NCI-H526 (cell line): ENCODE measurements at places on chromosomes 1 and 21.

DNA sequence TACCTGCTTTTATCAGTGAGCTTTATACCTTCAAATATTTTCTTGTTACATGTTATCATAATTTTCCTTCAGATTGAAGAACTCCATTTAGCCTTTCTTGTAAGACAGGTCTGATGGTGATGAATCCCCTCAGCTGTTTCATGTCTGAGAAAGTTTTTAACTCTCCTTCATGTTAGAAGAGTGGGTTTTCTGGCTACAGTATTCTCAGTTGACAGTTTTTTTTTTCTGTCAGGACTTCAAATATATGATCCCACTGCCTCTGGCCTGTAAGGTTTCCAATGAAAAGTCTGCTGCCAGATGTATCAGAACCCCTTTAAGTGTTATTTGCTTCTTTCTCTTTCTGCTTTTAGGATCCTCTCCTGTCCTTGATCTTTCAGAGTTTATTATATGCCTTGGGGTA is 248.2 kb downstream of the LBR start:
- no peak for DNase-seq

- DNase-seq: no peak
Measured at GRCh38 chr1:11505591-11506538, 26.9 kb downstream of the DISP3 start.

DNA sequence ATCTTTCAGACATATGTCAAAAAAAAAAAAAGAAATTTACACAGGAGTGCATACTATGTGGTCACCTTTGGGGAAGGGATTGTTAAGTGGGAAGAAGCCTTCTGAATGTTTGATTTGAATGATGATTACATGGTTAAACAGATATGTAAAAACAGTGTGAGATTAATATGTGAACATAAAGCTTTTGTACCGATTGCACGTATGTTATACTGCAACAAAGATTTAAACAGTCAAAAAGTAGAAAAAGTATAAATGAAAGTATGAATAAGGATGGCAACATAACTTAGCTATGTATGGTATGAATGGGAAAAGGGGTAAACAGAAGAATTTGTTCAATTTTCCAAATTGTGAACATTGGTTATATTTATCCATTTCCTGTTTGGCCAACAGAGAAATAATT is 10.0 kb upstream of the PLPP3 start:
- DNase-seq: no peak

GRCh38 chr1:40690771-40691537 is 550 bp upstream of the NFYC start:
- DNase-seq: no peak

DNA sequence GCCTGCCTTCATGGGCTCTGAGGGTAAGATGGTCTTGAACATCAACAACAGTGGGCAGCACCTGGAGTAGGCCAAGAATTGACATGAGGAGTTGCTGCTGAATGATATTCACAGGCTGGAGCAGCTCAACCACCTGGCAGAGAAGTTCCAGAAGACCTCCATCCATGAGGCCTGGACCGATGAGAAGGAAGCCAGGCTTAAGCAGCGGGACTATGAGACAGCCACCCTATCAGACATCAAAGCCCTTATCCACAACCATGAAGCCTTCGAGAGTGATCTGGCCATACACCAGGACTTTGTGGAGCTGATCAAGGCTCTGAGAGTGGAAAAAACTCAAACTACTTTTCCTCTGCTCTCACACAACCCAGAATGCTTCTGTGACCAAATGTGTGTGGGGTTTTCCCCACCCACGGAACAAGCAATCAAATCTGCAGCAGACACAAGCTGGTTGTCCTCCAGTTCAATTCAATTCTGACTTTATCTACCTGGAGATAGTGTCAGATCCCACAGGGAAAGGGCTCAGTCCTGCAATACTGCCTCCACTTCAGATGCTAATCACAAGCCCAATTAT is 12.1 kb upstream of the EPHA10 start:
- DNase-seq: no peak

DNA sequence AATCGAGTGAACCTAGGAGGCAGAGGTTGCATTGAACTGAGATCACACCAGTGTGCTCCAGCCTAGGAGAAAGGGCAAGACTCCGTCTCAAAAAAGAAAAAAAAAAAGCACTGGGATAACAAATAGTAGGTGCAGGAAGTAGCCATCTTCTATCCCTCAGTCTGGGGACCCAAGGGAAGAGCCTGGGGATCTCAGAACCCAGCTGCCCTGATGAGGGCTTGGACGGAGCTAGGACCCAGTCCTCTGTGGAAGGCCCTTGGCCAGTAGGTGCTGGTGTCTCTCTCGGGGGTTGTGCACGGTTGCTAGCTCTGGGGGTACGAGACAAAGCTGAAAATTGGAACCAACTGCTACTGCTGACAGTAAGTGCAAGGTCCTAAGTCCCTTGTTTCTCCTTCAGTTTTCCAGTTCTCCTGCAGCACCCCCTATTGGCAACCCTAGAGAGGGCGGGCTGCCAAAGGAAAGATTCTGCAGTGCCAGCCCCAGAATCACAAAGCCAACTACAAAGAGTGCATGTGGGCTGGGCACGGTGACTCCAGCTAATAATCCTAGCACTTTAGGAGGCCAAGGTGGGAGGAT is 57.6 kb upstream of the KIF1B start:
- peak; percentile 43 for DNase-seq

DNA sequence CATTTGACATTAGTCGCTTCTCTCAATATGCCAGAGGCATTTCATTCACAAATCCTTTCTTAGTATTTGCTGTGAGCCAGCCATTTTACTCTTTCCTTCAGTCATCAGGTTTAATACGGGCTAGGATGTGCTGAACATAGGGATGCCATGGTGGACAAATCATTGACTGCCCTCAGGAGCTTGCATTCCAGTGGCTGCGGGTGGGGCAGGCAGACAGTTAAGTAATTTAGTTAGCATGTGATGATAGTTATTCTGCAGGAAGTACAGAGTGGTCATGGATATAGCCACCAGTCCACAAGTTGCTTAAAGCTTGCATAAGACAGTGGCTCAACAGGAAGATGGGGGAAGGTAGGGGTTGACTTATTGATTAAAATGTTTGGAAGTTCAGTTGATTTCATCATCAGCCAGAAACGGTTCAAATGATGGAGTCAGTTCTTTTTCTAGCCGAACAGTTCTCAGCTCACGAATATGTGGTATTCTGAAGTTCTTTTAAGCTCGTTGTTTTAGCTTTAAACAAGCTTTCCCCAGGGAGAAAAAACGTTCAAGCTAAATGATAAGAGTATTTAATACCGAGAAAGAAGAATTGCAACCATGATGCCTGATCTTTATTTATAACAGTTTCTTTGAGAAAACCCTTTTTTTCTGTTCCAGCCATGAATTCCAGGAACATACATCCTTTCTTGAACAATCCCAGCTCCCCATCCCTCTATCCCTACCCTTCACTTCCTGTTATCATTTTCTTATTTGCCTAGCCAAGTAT is 1.4 kb downstream of the SLC22A15 start:
- peak; percentile 78 for DNase-seq

GRCh38 chr1:27665016-27665651 is 6.9 kb downstream of the IFI6 start:
- no peak for DNase-seq

DNA sequence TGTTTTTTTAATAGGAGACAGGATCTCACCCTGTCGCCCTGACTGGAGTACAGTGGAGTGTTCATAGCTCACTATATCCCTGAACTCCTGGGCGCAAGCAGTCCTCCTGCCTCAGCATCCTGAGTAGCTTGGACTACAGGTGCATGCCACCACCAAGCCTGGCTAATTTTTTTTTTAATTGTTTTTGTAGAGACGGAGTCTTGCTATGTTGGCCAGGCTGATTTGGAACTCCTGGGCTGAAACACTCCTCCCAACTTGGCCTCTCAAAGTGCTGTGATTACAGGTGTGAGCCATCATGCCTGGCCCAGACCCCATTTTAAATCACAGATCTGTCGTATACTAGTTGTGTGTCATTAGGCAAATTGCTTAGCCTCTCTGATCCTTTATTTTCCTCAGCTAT is 161.1 kb downstream of the DYRK1A start:
- no peak for DNase-seq

DNA sequence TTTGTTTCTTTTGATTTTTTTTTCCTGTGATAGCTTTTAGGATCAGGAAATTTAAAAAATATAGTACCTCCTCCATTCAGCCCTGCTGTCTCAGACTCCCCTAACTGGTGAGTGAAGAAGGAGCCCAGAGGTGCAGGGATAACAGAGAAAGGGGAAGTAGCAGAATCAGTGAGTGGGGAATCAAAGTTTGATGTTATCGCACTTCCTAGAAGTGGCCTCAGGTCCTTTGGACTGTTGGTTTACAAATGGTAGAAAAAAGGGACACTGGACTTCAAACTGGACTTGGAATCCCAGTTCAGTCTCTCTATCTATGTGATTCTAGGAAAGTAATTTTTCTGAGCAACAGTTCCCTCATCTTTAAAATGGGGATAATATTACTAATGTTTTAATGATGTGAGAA is 99.5 kb downstream of the FGGY start:
- DNase-seq: no peak

DNA sequence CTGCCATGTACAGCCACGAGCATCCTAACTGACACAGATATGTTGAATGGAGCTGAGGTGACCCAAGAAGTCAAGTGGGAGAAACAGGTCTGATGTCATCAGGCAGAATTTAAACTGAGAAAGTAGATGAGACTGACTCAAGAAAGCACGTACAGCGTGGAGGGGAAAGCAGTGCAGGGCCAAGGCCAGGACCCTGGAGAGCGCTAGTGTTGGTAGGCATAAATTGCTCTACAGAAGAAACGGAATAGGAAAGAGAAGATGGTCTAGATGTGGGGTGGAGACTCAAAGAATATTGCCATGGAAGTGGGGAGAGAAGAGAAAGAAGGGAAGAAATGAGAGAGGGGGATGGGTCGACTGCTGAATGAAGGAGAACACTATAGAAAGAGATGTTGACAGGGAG is 45.3 kb upstream of the GJB5 start:
- DNase-seq: no peak

DNA sequence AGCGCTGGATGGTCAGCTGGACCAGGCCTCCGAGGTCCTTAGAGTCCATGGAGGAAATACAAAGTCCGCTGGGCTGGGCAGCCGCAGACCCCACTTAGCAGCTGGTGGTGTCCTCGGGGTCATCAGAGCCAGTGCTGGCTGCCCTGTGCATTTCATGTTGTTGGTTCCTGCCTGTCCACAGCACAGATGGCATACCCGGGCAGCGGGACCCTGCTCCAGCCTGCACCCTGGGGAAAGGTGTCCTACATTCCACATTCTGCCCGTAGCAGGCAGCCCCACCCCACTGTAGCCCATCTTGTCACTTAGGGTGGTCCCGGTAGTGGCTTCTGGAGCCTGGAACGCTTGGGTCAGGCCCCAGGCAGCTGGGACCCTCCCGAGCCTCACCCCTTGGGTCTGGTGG is 19.8 kb downstream of the PRKCZ start:
- no peak for DNase-seq

GRCh38 chr1:147099192-147099591 is 73.1 kb downstream of the PRKAB2 start:
- no peak for DNase-seq

- no peak for DNase-seq
Measured at GRCh38 chr1:21280011-21280471, 10.2 kb downstream of the ECE1 start.

GRCh38 chr1:67316918-67317317 is 9.2 kb downstream of the IL12RB2 start:
- DNase-seq: no peak

DNA sequence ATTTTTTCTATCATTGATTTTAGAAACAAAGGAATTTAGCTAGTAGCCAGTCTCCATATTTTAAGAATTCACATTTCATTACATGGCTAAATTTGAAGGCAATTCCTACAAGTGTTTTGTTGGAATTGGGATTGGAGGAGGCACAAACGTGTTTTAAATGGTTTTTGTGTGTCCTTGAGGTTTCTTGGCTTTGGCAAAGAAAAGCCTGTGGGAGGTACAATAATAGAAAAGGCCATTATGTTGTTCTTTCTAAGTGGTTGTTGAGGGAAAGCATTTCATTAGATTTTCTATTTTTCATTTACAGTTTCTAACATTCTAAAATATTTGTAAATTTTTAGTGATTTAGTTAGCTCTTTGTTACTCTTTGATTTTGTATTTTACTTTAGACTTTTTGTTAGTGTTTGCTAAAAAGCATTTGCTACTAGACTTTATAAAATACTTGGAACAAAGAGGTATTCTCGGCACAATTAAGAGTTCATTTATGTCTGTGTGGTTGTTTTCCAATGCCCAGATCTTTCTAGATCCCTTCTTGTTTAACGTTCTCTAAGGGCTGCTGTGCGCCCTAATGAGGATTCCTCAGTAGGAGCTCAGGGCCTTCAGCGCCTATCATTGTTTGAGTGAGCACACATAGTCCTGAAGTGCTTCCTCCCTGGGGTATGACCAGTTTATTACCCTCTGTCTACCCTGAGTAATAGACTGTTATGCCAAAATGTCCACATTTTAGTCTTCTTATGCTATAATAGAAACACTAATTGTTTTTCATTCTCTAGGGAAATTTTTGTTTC is 70.0 kb upstream of the KIAA1614 start:
- DNase-seq: peak; percentile 15

GRCh38 chr1:197912739-197913494 is 4.3 kb upstream of the LHX9 start:
- DNase-seq: no peak

- peak; percentile 77 for DNase-seq
Measured at GRCh38 chr1:47432071-47433036, 5.5 kb upstream of the FOXD2 start.

DNA sequence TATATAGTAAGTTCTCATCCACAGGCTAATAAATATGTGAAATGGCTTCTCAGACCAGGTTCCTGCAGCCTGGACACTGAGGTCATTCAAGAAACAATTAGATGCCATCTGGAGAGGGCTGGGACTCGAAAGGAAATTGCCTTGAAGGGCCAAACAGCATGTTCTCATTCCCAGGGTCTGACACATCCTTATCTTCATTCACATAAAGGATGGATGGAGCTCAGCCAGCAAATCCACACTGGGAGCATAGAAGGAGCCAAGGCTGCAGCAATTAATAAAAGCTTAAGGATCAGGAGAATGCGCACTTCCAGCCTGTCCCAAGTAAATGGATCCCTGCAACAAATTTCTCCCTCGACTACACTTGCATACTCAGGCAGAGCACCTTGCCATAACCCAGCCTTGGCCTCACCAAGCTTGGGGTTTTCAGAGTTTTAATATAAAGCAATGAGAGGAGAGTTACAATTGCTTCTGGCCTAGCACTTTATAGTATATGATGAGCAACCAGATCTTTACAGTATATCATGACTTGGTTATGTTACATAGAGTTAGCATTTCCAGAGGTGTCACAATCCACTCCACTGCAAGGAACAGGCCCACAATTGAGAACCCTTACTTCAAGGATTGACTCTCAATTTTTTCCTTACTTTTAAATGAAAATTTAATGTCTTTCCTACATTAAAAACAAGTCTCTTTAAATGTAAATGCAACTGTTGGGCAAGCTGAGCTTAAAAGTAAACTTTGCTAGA is 55.9 kb downstream of the BCAR3 start:
- DNase-seq: no peak
